Amniotic epithelial cell (primary cell): ENCODE measurements at places on chromosomes 3 and 15.

GRCh38 chr3:186532598-186533072, 11.5 kb downstream of the CRYGS start:
- no peak for DNase-seq

GRCh38 chr15:67855842-67856241, 16.0 kb upstream of the RNU6-1 start:
- peak; percentile 78 for DNase-seq

DNA sequence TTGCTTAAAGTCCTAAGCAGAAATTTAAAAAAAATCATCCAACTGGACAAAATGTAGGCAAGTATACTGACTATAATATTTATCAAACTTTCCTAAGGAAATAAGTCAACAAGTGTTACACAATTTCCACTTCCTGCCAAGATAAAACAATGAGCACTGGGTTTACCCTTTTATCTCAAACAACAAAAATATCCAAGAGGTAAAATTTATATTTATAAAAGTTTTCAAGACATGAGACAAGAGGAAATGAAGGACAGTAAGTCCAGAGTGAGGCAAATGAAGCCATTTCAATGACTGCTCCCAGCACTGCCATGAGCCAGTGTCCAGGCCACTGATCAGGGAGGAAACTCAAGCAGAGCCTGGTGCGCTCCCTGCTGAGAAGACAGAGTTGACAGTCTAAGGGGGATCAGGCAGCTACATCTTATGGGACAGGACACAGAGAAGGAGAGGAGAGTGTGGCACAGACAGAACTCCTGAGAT, 439.4 kb downstream of the RAP2B start:
- peak; percentile 54 for DNase-seq

GRCh38 chr15:30921781-30922479, 18.2 kb downstream of the FAN1 start:
- DNase-seq, result peak; percentile 51

DNA sequence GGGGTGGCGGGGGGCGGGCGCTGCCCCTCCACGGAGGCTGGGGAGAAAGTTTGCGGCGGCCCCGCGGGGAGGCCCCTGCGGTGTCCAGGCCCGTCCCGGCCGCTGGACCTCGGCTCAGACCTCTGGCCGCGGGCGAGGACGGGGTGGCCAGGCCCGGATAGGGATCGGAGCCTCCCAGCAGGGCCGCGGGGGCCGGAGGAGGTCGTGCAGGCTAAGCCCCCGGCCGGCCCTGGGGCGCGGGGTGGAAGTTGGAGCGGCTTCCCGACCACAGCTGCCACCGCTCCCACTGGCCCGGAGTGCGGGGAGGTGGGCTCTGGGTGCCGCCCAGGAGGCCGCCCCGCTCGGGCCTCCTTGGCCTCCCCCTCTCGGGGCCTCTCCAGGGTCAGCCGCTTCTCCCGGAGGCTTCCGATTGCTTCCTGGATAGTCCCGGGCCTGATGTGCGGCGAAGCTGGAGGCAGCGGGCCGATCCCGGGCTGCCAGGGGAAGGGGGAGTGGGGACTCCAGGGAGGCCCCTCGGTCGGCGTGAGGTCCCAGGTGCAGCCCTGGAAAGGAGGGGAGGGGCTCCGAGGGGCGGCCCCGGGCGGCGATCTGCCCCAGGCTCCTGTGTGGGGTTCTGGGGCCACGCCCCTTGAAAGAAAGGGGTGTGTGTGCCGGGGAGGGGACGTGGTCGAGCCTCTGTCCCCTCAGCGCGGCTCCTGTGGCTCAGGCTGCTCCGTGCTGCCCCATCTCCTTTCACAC, 907 bp downstream of the PLXNA1 start:
- DNase-seq, result peak; percentile 31

DNA sequence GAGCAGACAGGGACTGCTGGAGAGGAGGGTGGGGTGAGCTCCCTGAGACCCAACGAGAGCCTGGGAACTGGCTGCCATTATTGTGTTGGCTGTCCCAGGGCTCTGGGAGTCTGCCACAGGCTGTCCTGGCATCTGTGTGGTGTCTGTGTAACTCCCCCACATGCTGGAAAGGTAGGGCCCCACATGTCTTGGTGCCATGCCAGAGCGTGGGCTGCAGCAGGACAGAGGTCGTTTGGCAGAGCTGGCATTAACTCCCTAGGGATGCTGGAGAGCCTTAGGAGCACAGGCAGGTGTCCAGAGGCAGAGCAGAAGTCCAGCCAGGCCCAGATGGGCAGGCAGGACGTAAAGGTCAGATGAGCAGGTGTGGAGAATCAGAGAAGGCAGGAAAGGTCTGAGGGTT, 9.7 kb downstream of the TIMP4 start:
- DNase-seq, result no peak

- peak; percentile 42 for DNase-seq
Measured at GRCh38 chr3:46895204-46895660, 17.7 kb downstream of the PTH1R start.

- no peak for DNase-seq
Measured at GRCh38 chr3:176992565-176992964, 204.7 kb downstream of the TBL1XR1 start.

GRCh38 chr15:38863381-38863780, 298.8 kb upstream of the RASGRP1 start:
- DNase-seq, result no peak

GRCh38 chr15:71748293-71748718, 62.0 kb upstream of the NR2E3 start:
- peak; percentile 37 for DNase-seq

DNA sequence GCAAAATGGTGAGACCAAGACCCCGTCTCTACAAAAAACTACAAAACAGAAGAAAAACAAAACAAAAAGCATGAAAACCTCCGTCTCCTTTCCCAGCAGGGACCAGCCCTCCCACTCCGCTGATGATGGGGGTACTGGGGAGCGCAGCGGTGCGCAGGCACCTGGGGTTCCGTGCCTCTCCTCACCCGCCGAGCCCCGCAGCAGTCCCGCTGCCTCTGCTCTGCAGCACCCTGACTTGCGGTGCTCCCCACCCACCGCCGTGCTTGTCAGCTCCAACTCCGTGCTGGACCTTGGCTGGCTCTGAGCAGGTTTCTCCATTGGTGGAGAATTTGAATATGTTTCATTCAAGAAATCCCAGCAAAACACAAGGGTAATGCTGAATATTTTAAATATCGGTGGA, 46.7 kb upstream of the ATP10A start:
- no peak for DNase-seq

DNA sequence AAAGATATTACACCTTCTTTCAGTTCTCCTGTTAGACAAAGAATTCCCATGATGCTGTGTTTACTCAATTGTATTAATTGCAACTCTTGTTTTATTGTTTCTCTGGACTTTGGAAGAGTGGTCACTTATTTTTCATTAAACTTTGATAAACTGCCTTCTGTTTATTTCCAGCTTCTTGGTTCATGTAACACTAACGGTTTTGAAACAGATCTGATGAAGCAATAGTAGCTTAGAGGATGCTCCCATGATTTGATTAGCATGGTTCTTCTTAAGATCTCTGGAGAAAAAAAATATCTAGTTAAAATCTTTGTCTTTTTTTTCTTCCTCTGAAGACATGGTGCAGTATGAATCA, 90.1 kb downstream of the FNDC3B start:
- no peak for DNase-seq

- DNase-seq, result peak; percentile 71
Measured at GRCh38 chr3:150147776-150148175, 177.1 kb upstream of the PFN2 start.

DNA sequence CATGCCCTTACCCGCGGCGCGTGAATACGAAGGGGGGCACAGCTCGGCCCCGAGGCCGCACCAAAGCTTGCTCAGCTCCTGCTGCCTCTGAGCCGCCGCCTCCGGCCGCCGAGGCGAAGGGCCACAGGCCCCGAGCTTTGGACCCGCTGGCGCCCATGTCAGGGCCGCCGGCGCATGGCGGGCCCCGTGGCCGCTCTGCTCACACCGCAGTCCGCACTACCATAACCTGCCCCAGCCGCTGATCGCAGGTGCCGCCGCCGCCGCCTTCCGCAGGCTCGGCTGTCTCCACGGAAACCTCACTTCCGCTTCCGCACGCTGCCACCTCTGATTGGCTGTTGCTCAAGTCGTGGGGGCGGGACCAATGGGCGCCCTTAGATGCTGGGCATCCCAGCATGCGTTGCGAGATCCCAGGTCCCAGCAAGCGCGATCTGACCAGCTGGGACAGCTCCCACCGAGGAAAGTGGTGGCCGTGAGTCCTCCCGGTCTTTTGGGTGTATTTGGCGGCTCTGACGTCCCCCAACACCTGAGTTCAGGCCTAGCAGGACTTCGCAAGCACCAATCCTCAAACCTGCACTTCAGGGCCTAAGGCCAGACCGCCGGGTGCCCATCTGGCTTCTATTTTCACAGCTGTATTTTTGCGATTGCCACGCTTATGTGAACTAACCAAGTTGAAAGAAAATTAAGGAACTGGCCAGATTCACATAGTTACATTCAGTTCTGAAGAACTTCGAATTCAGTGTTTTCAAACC, at the start of gene TUSC2:
TUSC2 (minus strand) TSS at position 281 of the 749 bp plus-strand sequence; CDS start at position 157, 124 bp downstream.
- DNase-seq, result peak; percentile 90

DNA sequence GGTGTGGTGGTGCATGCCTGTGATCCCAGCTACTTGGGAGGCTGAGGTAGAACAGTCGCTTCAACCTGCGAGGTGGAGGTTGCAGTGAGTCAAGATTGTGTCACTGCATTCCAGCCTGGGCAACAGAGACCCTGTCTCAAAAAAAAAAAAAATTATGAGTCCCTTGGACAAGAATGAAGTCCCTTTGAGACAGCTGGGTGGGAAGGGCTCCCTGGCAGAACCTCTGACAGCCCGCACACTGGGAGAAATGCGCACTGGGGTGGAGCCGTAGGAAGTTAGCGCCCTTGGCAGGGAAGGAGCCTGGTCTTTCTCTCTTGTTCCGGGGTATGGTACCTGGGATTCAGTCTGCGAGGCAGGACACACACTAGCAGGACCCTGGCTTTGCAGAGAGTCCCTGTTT, 51.4 kb downstream of the SLC30A4 start:
- DNase-seq, result no peak

- no peak for DNase-seq
Measured at GRCh38 chr3:158953131-158953530, 151.3 kb downstream of the MFSD1 start.

- no peak for DNase-seq
Measured at GRCh38 chr15:64141798-64142512, 9.6 kb upstream of the SNX22 start.

GRCh38 chr3:171407759-171408158, 52.4 kb downstream of the TNIK start:
- peak; percentile 91 for DNase-seq

DNA sequence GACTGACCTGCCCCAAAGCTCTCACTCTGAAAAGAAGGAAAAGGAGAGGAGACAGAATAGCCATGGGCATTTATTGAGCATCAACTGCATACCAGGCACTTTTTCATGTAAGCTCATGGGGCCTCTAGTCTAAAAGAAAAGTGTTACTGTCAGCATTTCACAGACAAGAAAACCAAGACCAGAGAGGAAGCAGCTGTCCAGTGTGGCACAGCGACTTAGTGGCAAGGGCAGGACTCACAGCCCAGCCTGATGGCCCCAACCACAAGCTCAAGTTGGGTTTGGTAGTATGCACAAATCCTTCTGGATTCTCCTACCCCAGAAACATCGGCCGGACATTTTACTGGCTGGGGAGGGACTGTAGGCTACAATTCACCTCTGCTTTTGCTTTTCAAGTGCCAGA, 5.8 kb downstream of the EFCC1 start:
- DNase-seq, result no peak

DNA sequence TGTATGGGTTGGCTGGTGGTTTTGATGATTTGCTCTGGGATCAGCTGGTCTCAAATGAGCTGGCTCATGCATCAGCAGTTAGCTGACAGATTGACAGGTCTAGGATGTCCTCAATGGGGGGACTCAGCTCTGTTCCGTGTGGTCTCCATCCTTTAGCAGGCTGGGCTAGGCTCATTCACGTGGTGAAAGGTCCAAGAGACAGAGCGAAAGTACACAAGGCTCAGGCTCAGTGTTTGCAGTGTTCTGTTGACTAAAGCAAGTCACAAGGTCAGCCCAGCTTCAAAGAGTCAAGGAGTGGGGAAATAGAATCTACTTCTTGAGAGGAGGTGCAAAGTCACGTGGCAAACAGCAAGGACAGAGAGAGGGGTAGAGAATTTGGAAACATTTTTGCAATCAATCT, 126.5 kb upstream of the CMC1 start:
- no peak for DNase-seq

DNA sequence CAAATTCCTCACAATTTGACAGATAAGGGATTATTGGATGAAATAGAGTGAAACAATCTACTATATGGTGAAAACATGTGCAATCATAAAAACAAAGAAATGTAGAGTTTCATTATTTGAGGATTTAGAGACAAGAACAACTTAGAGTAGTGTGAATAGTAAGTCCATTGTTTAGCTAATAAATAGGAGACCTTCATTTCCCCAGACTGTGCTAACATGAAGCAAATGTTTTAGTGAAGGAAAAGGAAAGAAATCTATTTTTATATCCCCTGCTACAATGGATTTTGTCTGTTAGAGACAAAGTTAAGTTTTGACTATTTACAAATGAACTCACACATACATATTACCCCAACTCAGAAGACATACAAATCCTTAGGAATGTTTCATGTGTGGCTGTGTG, 77.8 kb downstream of the EFL1 start:
- DNase-seq, result no peak

DNA sequence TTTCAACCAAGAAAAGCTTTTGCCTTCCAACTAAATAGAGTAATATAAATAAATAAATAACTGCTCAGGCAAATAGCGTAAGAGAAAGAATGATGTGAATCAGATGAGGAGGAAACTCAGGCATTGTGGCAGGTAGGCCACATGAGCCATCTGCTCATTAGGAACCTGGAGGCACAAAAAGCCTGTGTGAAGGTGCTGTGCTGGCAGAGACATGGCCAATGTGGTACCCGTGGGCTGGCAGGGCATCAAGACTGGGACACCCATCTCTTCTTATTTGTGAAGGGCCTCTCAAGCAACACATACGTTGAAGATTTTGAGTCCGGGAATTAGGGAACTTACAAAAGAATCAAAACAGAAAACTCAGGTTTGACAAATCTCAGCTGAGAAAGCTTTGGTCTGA, 9.5 kb downstream of the ANKRD34C start:
- no peak for DNase-seq

GRCh38 chr3:160171813-160172212, 53.4 kb upstream of the C3orf80 start:
- DNase-seq, result no peak

DNA sequence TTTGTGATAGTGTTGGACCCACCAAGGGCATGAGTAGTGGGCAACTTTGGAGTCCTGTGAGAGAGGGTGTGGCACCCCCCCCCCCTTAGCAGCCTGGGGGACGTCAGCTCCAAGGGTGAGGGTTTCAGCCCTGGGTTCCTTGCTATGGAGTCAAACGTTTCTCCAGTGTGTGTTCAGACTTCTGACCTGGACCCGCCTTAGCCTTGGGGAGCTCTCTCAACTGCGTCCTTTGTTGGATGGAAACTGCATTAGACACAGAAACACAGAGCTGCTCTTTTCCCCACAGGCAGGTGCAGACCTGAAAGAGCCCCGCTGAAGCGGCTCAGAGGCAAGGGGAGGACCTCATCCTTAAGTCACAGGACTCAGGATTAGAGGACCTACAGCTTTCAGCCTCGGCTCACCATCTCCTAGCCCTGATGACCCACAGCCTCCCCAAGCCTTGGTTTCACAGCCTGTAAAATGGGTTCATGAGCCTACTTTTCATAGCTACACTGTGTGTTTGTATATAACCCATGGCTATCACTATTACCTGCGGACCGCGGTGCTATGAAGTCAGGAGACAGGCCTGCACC, 19.9 kb downstream of the ZNF710 start:
- DNase-seq, result no peak
